ENCODE measurements at places on chromosomes 12 and 14. TPM values are rescaled to one million over a fixed set of nuclear protein-coding genes. Genes with fewer than 3 reads are reported as not detected.

- DNase-seq, result no peak
Measured at GRCh38 chr14:79413734-79414428, 797.4 kb downstream of the DIO2 start.

- no peak for DNase-seq
Measured at GRCh38 chr12:49501895-49502294, 36.9 kb upstream of the KCNH3 start.

GRCh38 chr12:46675736-46676135 is 150.1 kb downstream of the SLC38A4 start:
- DNase-seq, result no peak

DNA sequence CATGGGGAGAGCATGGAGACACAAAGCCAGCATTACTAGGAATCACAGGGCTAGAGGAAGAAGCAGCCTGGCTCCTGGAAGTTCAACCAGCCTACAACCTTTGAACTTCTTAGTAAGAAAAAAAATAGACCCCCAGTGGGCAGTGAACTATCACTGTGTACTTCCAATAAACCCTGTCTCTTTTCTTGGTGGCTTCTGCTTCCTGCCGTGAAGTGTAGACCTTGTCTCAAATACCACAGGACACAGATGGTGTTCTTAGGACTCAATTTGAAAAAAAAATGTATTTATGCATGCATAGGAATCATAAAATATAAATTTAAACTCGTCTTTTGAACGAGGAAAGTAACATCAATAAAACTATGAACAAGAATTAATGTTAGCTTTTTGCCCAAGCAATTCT is 3.6 kb upstream of the PTGER2 start:
- no peak for DNase-seq

DNA sequence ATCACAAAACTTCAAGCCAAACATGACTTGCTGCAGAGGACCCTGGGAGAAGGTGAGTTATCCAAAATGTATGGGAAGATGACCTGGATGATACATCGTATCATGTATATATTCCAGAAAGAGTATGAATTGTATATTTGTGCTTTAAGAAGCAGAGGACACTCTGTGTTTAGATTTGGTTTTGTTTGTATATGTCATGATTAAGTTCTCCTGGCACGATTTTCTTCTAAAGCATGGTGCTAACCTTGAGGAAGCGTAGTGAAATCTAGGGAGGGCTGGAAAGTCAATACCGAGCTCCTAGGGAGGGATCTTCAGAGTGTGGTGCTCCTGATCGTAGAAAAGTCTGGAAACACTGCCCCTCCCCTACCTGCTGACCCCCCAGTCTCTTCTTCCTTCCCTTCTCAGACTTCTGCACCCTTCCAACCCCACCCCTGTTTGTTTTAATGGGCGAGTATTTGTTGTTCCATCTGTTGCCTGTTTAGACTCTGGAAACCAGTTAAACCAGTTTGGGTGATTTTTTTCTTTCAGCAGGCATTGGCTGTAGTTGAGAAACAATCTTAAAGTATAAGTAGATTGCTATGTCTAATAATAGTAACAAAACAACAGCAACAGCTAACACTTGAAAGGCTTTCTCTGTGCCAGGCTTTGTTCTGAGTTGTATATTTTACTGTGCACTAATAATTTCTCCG is 141.6 kb downstream of the KICS2 start:
- DNase-seq, result no peak

DNA sequence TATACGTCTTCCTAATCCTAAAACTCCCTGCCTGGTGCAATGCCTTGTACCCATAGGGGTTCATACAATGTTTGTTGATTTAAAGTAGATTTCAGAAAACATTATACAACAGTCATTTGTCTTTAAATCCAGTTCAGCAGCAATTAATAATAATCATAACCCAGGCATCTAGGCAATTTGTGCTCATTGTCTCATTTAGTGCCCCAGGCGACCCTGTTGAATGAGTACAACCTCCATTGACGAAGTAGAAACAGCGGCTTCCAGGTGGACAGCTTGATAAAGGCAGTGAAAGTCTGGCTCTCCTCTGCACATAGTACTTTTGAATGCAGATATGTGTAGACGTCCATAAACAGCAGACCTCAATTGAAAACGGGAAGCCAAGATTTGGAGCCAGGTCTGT is 82.9 kb upstream of the CPM start:
- no peak for DNase-seq

- DNase-seq, result no peak
Measured at GRCh38 chr12:21676776-21677175, 19.1 kb upstream of the LDHB start.

DNA sequence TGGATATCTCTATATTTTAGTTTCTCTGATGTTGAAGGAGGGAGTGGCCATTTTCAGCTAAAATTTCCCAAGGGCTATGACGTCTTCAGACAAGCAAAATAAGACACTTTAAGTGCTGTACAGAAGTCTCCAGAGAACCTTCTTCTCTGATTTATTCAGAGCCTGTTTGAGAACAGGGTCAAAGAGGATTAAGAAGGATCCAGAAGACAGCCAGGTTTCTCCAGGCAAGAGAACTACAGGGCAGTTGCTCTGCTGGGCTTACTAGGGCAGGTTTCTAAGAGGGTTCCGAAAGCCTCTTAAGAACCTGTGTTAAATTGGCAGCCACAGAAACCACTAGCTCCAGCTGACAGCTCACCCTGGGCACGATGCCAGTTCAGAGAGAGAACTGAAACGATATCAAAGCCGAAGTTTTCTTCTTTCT is 1.2 kb downstream of the MGP start:
- DNase-seq, result peak; percentile 76

DNA sequence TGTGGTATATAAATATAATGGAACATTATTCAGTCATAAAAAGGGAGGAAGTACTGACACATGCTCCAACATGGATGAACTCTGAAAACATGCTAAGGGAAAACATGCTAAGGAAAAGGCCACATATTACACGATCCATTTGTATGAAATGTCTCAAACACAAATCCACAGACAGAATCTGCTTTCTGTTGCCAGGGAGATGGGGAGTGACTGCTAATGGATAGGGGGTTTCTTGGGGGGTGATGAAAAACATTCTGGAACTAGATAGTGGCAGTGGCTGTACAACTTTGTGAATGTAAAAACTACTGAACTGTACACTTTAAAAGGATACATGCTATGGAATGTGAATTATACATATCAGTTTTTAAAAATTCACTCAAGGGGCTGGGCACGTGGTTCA is 6.6 kb downstream of the PPTC7 start:
- DNase-seq, result no peak

DNA sequence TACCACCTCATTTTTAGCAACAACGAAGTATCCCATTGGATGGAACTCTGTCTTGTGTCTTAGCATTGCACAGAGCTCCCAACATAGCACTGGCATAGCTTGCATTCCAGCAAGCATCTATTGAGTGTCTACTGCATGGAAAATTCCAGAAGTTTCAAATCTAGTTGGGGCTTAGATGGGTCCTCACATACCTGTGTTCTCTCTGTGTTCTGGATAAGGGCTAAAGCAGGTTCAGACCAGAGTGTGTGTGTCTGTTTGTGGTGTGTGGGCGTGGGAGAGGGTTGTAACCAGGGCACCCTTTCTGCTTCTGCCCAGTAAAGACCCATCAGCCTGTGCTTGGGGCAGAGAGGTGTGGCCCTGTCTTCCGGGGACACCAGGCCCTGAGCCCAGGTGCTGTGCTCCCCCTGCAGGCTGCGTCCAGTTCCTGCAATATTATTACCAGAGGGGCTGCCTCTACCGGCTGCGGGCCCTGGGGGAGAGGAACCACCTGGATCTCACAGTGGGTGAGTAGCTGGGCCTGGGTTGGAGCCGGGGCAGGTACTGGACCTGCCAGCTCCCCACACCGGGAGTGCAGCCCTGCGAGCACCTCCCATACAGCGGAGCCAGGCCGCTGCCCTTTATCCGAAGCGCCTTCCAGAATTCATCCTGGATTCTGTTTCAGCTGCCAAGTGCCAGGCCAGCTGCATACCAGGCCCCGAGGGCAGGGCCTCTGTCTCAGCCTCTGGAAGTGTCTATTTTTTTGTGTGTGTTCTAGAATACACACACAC is 20.3 kb downstream of the RHOF start:
- DNase-seq, result no peak

DNA sequence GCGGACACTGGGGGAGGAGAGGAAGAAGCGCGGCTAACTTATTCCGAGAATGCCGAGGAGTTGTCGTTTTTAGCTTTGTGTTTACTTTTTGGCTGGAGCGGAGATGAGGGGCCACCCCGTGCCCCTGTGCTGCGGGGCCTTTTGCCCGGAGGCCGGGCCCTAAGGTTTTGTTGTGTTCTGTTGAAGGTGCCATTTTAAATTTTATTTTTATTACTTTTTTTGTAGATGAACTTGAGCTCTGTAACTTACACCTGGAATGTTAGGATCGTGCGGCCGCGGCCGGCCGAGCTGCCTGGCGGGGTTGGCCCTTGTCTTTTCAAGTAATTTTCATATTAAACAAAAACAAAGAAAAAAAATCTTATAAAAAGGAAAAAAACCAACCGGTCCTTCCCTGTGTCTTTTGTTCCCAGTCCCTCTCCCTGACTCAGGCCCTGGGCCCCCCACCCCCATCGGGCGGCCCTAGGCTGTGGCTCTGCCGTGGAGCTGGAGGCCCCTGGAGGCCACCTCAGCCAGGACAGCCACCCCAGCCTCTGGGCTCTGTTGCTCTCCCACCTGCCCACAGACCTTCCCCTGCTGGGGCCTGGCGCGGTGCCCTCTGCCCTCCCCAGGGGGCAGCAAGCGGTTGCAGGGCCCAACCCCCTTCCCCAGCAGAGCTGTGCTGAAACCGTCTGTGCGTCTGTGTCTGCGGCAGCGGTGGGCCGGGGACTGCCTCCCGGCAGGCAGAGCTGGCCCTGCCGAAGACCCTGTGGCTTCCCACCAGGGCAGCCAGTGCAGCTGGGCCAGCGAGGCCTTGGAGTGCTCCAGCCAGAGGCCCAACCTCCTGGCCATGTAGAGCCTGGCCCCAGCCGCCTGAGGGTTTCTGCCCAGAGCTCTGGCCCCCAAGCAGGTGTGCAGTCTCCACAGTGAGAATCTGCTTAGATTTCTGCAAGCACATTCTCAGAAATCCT is 4.0 kb upstream of the CRIP2 start:
- no peak for DNase-seq

DNA sequence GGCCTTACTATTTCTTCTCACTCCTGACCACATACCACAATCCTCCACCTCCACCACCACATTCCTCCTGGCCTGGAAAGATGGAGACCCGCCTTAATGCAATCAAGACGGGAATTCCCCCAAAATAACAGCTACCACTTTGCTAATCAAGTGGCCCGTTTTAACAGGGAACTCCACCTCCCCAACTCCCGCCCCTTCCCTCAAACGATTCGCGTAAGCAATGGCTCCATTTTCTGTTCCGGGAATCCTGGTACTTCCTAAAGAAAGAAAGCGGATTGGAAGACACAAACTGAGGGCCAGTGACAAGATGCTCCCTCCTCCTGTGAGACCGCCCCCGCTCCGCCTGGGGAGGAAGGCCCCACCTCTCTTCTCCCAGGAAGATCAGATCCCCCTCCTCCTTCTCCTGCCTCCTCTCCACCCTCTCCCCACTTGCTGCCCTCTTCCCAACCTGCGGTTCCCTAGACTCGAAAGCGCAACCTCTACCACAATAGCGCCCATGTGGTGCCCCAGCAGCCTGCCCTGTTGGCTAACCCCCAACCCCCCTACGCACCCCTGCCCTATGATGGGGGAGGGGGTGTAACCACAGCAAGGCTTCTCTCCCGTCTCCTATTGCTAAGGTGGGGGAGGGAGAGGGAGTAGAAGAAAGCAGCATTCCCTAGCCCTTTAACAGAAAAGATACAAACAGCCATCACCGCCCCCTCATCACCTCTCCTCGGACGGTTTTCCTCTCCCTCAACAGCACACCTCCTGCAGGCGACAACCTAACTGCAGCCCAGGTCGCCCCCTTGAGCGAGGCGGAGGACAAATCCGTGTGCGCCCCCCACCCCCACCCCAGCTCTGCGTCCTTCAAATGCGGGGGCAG is 777 bp downstream of the ARF3 start:
- DNase-seq, result peak; percentile 86

The LGALS3 gene
- 580 TPM for total RNA-seq

The TAS2R19 gene
- total RNA-seq, result 10.5 TPM

The MYH6 gene
- total RNA-seq, result not detected

The PRB2 gene
- not detected for total RNA-seq
